ENCODE measurements at places on chromosomes 7 and 10. TPM values are rescaled to one million over a fixed set of nuclear protein-coding genes. Genes with fewer than 3 reads are reported as not detected.

C10orf67 gene
- 0.05 TPM for total RNA-seq

TSPAN12 gene
- 0.05 TPM for total RNA-seq

CHST15 gene
- 15.6 TPM for total RNA-seq

VIPR2 gene
- total RNA-seq, result not detected

SLC26A3 gene
- not detected for total RNA-seq

CHN2 gene
- not detected for total RNA-seq

ACTR3C gene
- 0.07 TPM for total RNA-seq

- no peak for DNase-seq
These were observed 56.1 kb downstream of the SLIT1 start for GRCh38 chr10:97129666-97130065.

- no peak for DNase-seq
These were observed 89.1 kb downstream of the PTPRN2 start for GRCh38 chr7:158498443-158499081.

GRCh38 chr10:10609379-10609955 lies 408.2 kb upstream of the CELF2 start:
- DNase-seq, result no peak

DNA sequence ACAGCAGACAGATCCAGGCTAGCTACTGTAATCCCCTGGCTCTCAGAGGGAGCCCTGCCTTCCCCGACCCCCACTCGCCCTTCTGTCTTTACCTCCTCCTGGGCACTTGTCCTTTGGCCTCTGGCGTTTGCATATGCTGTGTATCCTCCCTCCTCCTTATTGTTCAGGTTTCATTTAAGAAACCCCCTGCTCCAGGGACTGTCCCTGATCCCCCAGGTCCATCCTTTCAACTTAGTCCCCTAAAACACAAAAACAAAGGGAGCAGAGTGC lies 25.7 kb downstream of the GRID1 start:
- DNase-seq, result no peak

DNA sequence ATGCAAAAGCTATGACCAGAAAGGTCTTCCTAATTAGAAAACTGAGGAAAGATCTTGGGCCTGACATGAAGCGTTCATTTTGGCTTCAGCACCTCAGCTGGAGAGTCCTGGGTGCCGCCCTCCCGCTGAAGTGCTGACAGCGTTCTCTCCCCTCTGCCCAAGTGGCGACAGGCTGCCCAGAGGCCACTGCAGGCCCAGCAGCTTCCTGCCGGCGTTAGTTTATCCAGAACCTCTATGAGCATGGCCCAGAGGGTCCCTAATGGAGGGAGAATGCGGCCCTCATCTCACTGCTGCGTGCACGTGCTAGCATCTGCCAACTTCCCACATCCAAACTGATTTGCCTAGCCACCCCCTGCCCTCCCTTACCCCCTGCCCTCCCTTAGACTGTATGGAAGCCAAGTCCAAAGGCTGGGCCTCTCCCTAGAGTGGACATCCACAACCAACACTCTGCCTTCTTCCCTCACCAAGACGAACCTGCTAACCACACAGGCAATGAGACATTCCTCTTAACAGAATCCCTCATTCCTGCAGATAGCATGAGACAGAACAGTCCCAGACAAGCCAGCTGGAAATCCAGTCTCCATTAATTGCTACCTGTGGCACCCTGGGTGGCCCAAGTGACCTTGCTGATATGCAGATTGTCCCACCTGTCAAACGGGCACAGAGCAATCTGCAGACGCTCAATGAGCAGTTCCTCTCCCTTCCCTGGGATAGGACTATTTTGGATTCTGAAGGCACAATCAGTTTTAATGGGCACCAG lies 108.4 kb downstream of the C10orf90 start:
- no peak for DNase-seq

DNA sequence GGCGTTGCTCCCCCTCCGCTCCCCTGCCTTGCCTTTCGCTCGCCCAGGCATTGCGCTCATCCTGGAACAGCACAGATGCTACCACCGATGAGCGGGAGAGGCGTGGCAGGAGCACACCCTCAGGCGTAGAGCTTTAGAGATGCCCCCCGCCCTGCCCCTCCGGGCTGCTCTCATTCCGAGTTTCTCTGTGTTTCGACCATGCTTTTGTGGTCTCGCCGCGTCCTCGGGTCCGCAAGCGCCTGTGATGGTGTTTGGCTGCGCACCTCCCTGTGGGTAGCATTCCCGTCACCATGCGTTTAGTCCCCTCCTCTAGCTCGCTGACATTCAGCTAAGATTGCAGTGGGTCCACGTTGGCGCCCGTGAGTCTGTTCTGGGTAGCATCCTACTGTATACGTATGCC lies 18.7 kb downstream of the NOM1 start:
- DNase-seq, result no peak

DNA sequence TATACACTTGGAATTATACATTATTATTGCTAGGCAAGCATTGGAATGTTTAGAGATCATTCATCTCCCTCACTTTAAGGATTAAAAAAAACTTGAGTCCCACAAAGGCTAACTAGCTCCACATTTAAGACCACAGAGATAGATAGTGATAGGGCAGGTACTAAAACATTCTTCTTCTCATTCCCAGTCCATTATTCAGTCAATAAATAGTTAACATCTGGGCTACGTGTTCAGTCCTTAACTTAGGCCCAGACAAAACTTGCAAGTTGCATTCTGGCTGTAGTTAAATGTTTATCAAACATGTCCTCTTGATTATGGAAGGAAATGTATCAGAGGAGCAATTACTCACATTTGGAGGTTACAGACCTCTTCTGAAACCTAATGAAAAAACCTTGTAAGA lies 2.4 kb downstream of the GNG11 start:
- no peak for DNase-seq

DNA sequence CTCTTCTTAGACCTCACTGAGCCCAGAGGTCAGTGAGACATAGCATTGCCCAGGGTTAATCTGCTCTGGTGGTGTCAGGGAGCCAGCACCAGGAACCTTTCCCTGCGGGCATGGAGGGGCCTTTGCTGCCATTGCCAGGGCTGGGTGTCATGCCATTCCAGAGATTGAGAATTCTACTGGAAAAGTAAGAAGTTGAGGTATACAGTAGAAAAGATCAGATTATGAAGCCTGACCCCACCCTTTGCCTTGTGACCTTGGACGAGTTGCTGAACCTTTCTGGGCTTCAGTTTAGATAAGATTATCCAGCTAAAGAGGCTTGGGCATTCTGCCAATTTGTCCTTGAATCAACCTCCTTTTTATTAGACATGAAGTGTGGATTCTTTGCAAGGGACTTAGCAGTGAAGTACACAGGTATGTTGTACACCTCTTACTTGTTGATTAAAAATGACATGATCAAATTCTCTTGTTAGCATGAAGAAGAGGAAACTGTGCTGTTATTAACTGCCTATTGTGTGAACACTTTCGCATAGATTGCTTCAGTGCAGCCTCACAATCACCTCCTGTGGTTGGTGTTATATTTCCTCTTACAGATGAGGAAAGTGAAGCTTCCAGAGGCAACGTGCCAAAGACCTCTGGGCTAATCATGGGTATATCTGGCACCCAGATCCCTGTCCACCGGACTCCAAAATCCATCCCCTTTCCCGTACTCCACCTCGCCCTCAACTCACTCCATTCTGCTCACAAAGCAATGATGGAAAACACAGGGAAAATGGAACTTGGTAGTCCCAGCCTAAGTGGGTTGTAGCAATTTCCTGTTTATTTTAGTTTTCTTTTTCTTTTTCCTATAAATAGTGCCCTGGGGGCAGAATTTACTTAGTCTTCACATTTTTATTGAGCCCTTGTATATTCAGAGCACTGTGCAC lies 151.3 kb downstream of the CAMK1D start:
- peak; percentile 46 for DNase-seq

DNA sequence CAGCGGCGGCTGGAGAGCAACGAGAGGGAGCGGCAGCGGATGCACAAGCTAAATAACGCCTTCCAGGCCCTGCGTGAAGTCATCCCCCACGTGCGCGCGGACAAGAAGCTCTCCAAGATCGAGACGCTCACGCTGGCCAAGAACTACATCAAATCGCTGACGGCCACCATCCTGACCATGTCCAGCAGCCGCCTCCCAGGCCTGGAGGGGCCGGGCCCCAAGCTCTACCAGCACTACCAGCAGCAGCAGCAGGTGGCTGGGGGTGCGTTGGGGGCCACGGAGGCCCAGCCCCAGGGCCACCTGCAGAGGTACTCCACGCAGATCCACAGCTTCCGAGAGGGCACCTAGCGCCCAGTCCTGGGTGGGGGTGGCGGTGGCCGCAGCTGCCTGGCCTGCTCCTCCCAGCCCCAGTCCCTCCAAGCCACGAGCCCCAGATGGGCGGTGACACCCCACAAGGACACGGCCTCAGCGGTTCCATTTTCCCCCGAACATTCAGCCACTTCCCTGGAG lies 1.3 kb downstream of the BHLHA15 start:
- no peak for DNase-seq

GRCh38 chr10:7337431-7338171 lies 73.2 kb downstream of the SFMBT2 start:
- DNase-seq, result peak; percentile 28

GRCh38 chr10:88932539-88933256 lies 19.9 kb downstream of the ACTA2 start:
- DNase-seq, result peak; percentile 91

- DNase-seq, result no peak
These were observed 201.0 kb upstream of the LYZL2 start for GRCh38 chr10:30830315-30831230.

DNA sequence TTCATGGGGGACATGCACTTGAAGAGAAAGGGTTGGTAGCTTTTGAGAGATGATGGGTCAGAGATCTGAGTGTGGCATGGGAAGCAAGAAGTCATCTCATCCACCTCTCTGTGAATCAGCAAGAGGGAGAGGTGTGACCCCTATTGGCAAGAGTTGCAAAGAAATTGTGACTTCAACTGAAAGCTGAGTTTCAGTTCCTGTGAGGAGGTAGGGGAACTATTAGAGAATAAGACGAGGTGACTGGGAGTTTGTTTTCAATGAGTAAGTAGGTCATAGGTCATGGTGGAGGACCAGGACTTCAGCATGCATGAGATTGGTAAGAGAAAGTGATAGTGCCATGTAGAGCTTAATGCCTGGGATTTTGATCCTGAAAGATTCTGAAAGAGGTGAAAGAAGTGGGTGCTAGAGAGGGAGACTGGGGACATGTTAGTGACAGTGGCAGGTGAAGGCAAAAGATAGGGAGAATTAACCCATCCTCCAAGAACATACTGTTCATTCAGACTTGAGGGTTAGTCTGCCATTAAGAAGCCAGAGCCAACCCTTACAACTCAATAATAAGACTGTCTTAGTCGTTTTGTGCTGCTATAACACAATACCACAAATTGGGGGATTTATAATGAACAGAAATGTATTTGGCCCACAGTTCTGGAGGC lies 75.5 kb upstream of the CAPZA2 start:
- peak; percentile 75 for DNase-seq

- DNase-seq, result peak; percentile 3
These were observed 675 bp downstream of the ABRAXAS2 start for GRCh38 chr10:124802313-124802675.

DNA sequence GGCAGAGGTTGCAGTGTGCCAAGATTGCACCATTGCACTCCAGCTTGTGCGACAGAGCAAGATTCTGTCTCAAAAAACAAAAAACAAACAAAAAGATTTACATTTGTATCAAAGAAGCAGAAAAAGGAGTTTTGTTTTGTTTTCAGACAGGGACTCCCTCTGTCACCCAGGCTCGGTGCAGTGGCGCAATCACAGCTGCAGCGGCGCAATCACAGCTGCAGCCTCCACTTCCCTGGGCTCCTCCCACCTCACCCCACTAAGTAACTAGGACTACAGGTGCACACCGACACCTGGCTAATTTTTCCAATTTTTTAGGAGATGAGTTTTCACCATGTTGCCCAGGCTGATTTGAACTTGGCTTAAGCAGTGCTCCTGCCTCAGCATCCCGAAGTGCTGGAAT lies 1.8 kb downstream of the ARMC10 start:
- DNase-seq, result no peak

- DNase-seq, result peak; percentile 79
These were observed 163.3 kb downstream of the SVIL start for GRCh38 chr10:29471544-29471859.

DNA sequence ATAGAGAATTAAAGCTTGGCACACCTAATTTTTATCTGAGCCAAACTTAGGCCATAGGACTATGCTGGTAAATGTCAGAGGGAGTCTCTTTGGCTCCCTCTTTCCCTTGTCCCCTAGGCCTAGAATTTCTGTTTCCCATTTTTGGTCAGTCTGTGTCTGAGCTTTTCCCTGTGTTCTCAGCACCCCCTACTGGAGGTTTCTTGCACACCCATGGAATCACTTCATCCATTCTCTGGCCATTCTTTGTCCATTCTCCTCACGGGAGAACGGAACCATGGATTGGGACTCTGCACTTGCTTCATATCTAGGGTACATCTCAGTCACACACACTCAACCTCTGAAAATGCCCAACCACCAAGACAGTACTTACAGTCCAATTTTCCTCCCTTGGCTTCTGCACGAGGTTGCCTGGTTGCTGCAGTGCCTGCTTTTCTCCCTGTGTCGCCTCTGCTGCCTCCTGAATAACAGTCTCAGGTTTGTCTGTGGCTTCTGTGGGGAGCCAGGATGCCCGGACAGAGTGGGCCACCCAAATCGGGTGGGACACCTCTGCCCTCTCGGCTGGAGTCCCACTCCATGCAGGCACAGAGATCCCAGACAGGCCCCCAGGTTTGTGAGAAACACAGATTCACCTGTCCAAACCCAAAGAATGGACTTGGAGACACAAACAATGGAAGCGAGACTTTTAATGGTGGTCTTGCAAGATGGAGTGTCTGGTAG lies 35.1 kb upstream of the DNAH11 start:
- peak; percentile 27 for DNase-seq

DNA sequence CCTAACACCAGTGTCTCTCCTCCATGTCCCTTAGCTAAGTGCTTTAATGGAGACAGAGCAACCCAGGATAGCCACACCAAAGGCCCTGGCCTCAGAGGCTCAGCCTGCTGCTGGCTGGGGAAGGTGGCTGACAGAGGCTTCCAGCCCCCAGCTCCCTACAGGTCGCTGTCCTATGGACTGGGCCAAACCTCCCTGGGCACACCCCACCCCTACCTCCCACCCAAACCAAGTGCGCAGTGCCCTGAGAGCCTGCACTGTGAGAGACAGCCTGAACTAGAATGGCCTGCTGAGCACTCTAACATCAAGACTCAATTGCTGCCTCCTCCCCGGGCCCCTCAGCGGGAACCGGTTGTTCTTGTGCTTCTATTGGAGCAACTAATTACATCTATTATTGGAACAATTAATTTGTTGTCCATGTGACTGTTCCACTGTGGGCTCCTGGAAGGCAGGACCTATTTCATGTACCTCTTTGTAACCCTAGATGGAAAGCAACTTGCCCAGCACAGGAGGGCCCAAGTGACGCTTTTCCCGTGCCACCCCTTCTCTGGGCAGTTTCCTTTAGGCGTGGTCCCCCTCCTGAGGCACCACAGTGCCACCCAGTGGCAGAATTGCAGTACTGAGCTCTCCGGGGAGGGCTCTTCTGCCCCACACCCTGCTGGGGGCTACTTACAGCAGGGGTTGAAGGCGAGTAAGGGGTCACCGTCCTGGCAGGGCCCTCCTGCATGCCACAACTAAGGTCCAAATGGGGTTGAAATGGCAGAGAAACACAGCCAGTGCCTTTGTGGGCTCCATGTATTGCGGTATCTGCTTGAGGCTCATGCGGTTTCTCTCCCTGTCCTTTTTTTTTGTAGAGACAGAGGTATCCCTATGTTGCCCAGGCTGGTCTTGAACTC lies 63.7 kb upstream of the WAPL start:
- peak; percentile 57 for DNase-seq
